CD14-positive monocyte (primary cell): ENCODE measurements at places on chromosomes 5 and 9. TPM values are rescaled to one million over a fixed set of nuclear protein-coding genes. Genes with fewer than 3 reads are reported as not detected.

CCNJL gene
- polyA plus RNA-seq: 0.03 and 0.04 TPM in 2 replicates

SPATA6L gene
- not detected for polyA plus RNA-seq

FBXL7 gene
- polyA plus RNA-seq: not detected

PDE6A gene
- polyA plus RNA-seq: not detected

BTNL8 gene
- polyA plus RNA-seq: 0.13 and 0.15 TPM in 2 replicates

RFESD gene
- polyA plus RNA-seq: 0.15 TPM in 1 of 2 replicates, not detected in the other

NR2F1 gene
- not detected for polyA plus RNA-seq
